NCI-H2227 treated with DMSO at 0.1 percent for 48 hours (cell line): ENCODE measurements at places on chromosomes 12 and 14.

- no peak for DNase-seq
Measured at GRCh38 chr12:46752396-46752795, 73.4 kb downstream of the SLC38A4 start.

DNA sequence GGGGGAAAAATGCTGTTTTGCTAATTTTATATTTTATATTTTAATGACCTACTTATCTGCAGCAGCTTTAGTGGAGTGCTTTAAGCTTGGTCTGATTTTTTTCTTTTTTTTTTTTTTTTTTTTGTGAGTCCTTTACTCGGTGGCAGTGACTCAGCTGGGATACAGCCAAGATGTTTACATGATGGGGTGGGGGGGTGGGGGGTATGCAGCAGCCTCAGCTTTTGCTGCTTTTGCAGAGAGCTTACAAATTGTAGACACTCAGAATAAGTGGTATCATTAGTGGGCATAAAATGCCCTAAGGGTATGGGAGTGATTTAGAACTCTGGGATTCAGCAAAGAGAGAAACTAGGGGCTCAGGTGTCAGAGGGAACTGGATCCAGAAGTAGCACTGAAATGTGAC is 38.2 kb upstream of the ARHGAP5 start:
- peak; percentile 76 for DNase-seq

GRCh38 chr12:130049666-130050065 is 112.6 kb upstream of the FZD10 start:
- no peak for DNase-seq

GRCh38 chr12:25558586-25558985 is 5.5 kb upstream of the LMNTD1 start:
- DNase-seq = no peak

DNA sequence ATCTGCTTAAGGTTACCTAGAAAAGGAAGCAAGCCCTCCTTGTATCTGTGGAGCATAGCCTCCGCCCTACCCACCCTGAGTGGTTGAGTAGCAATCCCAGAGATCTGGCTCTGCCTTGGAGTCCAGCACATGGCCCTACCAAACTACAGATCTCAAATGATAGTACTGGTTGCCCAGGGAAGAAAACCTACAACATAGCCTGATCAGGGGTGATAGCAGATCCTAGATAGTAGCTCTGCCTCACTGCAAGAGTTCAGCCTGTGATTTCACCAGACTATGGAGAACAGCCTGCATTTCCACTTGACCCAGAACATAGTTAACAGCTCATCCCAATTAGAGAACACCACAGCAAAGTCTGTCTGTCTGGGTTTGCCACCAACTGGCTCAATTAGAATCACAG is 279.5 kb downstream of the ETNK1 start:
- DNase-seq = no peak

DNA sequence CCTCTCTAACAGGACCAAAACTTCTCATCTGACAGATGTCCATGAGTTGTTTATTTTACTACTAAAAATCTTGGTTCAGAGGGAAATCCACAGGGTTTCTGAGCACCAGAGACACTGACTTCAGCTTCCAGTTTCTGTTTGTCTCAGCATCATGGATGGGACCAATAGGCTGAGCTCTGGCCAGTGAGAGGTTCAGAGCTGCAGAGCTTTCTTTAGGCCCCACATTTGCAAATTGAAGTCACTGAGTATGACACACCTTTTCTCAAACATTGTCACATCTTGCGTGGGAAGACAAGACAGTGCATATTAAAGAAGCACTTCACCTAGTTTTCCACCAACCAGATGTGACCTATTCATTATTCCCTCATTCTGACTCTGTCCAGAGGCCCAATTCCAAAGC is 45.2 kb downstream of the RDH12 start:
- DNase-seq = no peak

DNA sequence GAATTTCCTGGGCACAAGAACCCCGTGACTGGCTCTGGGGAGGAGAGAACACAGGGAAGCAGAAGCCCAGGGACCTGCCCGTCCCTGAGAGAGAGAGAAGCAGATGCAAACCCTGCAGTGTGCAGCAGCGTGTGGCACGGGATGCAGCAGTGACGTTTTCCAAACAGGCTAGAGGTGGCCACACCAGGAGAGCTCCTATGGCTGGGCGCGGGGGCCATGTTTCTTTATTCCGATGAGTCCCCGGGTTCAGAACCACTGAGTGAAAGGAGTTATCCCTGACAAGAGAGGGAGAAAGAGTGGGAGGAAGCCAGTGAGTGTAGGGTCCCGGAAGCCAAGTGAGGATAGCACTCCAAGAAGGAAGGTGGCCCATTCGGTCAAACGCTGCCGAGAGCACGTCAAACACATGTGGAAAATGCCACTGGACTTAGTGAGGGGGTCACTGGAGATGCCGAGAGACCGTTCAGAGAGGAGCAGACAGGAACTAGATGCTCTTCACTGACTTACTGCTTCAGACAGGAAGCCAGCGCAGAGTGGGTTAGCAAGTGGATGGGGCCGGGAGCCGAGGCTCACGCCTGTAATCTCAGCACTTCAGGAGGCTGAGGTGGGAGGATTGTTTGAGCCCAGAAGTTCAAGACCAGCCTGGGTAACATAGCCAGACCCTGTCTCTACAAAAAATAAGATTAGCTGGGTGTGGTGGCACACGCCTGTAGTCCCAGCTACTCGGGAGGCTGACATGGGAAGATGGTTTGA is 123.0 kb downstream of the BCL11B start:
- DNase-seq = no peak

DNA sequence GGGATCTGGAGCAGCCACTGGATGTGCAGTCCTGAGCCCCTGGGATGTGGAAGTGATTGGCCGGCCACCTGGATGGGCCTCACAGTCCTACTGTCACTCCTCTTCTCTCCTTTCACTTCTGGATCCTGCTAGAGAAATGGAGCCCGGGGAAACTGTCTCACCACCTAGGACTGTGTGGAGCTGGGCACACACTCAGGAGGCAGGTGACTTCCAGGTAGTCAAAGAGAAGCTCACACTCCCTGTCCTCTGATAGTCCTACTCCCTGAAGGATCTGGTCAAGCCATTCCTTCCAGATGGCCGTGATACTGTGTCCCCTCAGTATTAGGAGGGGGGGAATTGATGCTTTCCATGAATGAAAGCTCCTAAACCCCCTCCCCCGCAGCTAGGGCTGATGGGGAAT is 201.1 kb downstream of the ZFP36L1 start:
- DNase-seq = no peak

- no peak for DNase-seq
Measured at GRCh38 chr12:106035421-106035820, 103.3 kb downstream of the NUAK1 start.

GRCh38 chr14:65359503-65359902 is 53.0 kb upstream of the FUT8 start:
- DNase-seq = no peak

DNA sequence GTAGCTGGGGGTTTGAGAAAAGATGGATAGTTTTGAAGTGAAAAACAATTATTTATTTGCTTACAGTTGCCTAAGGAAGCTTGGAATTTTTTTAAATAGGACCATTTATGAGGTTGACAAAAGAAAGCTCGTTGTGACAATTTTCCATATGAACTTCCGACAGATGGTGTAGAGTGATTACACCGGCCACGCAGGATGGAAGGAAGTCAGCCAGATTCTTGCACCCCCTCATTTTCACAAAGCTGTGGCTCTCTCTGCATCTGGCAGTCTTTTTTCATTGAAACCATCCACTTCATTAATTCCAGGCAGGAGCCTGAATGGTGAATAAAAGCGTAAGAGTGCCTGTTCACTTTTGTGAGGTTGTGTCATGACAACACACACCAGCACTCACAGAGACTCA is 1284.1 kb downstream of the AACS start:
- no peak for DNase-seq

GRCh38 chr14:100391724-100392123 is 68.6 kb downstream of the SLC25A47 start:
- DNase-seq = peak; percentile 44

DNA sequence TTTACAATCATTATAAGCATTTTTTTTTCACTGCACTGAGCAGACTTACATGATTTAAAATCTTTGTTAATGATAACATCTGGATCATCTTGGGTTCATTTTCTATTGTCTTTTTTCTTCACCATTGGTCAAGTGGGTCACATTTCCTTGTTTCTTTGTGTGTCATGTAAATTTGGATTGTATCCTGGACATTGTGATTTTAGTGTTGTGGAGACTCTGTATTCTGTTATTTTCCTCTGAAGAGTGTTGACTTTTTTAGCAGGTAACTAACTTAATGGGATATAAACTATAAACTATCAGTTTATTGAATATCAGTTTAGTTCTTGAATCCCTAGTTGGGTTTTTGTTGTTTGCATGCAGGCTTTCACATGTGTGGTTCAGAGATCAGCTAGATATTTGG is 4.0 kb upstream of the UNC79 start:
- DNase-seq = no peak

DNA sequence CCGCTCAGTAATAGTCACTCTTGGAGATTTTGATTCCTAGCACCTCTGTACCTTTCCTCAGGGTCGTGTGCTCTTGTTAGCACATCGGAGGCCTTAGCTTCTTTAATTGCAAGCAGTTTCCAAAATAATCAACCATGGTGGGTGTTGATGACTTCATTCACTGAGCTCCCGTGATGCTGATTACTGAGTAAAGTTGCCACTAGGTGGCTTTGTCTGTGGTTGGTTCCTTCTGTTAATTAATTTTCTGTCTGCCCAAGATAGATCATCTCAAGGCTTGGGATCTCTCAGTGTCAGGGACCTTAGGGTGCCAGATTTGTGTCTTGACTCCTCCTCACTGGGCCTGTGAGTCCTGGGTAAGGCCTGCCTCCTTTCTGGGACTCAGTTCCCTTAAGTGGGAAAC is 54.3 kb downstream of the PTPN11 start:
- no peak for DNase-seq

- DNase-seq = no peak
Measured at GRCh38 chr12:113246478-113247122, 25.3 kb downstream of the TPCN1 start.

DNA sequence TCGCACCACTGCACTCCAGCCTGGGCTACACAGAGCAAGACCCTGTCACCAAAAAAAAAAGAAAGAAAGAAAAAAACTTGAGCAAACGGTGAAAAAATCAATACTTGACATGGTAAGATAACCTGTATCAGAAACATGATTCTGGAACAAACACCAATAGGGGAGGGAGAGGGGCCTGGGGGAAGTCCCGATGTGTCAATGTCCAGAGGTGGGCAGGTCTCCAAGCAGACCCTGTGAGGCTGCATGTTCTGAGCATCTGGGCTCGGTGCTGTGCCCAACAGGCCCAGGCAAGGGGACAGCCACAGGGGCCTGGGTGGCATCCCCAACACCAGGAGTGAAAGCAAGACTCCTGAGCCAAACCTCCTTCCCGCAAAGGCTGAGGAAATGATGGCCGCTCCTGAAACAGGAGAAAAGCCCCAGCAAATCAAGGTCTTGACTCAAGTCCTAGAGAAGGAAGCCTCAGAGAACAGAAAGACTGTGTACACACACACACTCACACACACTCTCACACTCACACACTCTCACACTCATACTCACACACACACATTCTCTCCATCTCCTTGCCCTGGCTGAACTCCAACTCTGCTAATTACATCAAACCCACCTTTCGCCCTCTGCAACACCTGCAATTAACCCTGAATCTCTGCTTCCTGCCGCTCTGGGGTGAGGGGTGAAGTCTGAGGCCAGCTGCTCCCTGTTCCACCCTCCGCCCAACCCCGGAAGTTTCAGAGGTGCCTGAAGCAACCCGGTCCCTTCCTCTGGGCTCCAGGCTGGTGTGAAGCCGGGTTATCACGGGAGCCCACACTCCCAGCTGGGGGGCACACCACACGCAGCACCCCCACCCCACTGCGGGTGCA is 20.4 kb downstream of the CCDC88C start:
- no peak for DNase-seq

GRCh38 chr12:104520242-104520900 is 63.6 kb downstream of the CHST11 start:
- no peak for DNase-seq

DNA sequence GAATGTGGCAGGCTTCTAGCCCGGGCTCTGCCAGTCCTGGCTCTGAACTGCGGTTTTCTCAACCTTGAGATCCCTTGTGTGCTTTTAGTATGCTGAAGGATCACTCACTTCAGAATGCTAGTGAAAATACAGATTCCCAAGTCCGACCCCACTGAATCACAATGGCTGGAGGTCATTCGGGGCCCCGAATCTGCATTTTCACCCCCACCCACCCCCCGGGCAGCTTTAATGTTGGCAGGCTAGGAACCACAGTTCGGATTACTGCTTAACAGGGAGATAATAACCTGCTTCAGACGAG is 573 bp upstream of the SUSD6 start:
- DNase-seq = no peak

- DNase-seq = no peak
Measured at GRCh38 chr12:120943482-120943881, 34.9 kb upstream of the HNF1A start.

- no peak for DNase-seq
Measured at GRCh38 chr14:55098561-55098898, 30.5 kb upstream of the LGALS3 start.

GRCh38 chr14:86423214-86423613 is 893.3 kb downstream of the FLRT2 start:
- DNase-seq = no peak

DNA sequence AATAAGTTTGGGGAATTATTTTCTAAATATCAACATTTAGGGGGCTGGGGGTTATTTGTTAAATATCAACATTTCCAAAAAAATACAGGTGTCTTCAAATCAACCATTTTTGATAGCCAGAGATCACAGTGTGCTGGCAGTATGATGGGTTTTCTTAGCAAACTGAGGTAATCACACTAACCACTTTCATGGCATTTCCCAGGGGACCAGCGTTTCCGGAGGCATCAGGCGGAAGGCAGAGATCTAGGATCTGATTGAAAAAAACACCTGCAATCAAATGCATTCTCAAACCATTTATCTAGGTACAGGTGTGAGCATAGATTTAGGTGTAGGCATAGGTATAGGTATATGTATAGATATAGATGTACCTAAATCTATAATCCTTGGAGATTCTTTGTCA is 34.6 kb downstream of the GLRX5 start:
- no peak for DNase-seq

DNA sequence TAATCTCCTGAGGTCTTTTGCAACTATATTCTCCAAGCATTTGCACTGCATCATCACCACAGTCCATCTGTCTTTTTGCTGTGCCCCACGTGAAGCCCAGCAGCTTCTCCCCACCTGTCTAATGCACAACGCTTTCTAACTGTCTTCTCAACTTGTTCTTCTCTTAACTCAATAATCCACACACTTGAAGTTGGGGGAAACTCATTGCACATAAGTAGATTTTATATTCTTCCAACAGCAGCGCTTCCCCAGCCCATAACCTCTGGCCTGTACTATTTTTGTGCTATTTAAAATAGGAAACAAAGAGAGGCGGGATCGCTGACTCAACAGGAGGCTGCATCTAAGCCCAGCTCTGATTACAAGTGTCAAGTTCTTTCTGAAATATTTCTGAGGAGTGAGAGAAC is 226.7 kb downstream of the GXYLT1 start:
- DNase-seq = no peak

DNA sequence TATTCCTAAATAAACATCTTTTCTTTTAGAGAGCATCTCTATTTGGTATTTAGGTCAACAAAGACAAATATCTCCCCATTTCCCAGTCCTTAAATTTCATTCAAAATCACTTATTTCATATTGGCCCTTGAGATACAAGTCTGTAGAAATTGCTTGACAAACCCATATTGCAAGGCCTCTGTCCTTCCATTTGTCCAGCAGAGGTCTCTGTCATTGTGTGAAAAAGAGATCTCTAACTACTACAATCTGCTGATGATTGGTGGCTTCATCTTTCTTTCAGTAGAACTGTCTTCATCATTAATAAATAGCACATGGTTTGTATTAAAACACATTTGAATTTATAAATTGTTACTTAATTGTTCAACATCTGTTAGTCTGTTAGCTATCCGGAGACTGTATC is 252.6 kb downstream of the ACSS3 start:
- no peak for DNase-seq

GRCh38 chr12:20368114-20368650 is at the start of gene PDE3A:
TSS of gene PDE3A (plus strand) at chr12:20368537. CDS start at chr12:20369285, 748 bp downstream.
- no peak for DNase-seq
